ENCODE measurements at places on chromosomes 13 and 19.

- no peak for DNase-seq
Measured at GRCh38 chr13:80685942-80686341, 345.0 kb upstream of the SPRY2 start.

- no peak for DNase-seq
Measured at GRCh38 chr13:49455007-49455398, 10.9 kb downstream of the SETDB2 start.

GRCh38 chr13:89212186-89212585, 1541.0 kb downstream of the SLITRK5 start:
- DNase-seq, result no peak

GRCh38 chr13:46665633-46666482, 112.9 kb downstream of the LRCH1 start:
- peak; percentile 33 for DNase-seq

- DNase-seq, result no peak
Measured at GRCh38 chr13:102462570-102462969, 60.7 kb upstream of the FGF14 start.

GRCh38 chr19:58578012-58578925, 5.1 kb upstream of the MZF1 start:
- no peak for DNase-seq

GRCh38 chr19:54457773-54458647, 5.6 kb downstream of the LENG9 start:
- no peak for DNase-seq

- DNase-seq, result peak; percentile 42
Measured at GRCh38 chr19:18972301-18972811, 31.3 kb upstream of the HOMER3 start.

DNA sequence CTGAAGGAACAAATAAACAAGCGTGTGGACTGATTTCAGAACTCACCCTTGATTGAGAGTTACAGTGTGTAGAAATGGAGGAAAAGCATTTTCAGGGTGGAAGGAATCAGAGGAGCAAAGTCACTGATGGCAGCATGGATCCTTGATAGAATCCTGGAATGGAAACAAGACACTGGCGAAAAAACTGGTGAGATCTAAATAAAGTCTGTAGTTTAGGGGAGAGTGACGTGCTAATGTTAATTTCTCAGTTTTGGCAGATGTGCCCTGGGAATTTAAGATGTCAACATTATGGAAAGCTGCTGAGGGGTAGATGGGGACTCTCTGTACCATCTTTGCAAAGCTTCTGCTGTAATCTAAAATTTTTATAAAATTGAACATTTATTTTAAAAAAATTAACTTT, 378.0 kb downstream of the UQCRFS1 start:
- no peak for DNase-seq

DNA sequence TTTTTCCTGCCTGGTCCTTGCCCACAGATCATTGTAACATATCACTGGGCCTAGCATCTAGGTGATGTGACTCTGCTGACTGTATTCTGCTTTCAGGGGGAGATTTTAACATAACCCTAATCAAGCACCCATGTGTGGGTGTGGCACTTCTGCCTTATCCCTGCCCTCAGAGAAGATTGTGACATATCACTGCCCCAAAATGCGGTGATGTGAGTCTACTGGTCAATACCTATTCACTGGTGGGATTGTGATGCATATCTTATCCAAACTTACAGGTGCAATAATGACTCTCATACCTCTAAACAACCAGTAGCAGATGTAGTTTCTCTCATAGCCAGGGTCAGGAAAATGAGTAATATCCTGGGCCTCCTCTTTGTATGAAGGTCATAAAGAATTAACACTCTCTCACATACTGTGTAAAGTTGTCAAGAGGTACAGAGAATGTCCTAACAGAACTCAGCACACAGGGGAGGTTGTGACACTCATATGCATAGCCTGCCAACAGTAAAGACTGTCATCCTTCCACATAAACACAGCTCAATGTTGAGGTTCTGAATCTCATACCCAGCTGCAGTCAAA, 12.1 kb upstream of the ZNF681 start:
- DNase-seq, result no peak

- peak; percentile 71 for DNase-seq
Measured at GRCh38 chr19:49473868-49474541, at the start of gene FLT3LG. TSS of gene FLT3LG (plus strand) at chr19:49474215. CDS start at chr19:49474640, 425 bp downstream.

- peak; percentile 63 for DNase-seq
Measured at GRCh38 chr13:30832845-30833332, 73.2 kb upstream of the MEDAG start.

- peak; percentile 89 for DNase-seq
Measured at GRCh38 chr13:28636677-28637317, 22.1 kb upstream of the POMP start.

DNA sequence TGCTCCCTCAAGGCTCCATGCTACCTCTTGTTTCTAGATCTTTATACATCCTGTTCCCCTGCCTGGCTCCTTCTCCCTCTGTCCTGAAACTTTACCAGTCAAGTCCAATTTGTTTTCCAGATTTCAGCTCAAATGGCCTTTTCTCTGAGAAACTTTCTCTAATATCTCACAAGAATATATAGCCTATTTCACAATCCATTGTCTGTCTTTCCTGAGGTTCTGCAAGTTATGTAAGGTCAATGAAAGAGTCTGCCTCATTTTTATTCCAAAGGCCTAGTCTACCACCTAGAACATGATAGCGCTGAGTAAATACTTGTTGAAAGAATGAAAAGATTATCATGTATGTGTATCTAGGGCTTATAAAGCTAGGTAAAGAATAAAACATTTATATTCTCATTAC, 348.8 kb downstream of the SPRY2 start:
- peak; percentile 40 for DNase-seq

DNA sequence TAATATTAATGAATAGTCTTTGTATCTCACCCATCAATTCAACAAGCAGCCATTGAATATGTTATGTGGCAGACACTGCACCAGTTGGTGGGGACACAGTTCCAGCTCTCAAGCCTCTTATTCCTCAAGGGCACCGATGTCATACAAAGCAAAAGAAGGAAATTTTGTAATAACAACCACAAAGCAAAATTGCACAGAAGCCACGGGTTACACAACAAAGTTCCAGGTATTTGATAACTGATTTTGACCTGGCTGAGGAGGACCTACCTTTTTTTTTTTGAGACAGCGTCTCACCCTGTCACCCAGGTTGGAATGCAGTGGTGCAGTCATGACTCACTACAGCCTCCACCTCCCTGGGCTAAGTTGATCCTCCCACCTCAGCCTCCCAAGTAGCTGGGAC, 266.7 kb downstream of the FOXO1 start:
- DNase-seq, result no peak

GRCh38 chr13:78256484-78256883, 337.9 kb upstream of the EDNRB start:
- DNase-seq, result no peak

DNA sequence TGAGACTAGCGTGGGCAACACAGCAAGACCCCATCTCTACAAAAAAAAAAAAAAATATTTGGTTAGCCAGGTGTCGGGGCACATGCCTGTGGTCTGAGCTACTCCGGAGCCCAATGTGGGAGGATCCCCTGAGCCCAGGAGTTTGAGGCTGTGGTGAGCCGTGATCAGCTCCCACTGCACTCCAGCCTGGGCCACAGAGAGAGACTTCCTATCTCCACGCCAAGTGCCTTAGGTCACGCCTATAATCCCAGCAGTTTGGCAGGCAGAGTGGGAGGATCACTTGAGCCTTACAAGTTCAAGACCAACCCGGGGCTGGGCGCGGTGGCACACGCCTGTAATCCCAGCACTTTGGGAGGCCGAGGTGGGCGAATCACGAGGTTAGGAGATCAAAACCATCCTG, 8.7 kb upstream of the ADAT3 start:
- DNase-seq, result no peak

- DNase-seq, result no peak
Measured at GRCh38 chr19:53936029-53936428, 26.7 kb upstream of the CACNG8 start.

DNA sequence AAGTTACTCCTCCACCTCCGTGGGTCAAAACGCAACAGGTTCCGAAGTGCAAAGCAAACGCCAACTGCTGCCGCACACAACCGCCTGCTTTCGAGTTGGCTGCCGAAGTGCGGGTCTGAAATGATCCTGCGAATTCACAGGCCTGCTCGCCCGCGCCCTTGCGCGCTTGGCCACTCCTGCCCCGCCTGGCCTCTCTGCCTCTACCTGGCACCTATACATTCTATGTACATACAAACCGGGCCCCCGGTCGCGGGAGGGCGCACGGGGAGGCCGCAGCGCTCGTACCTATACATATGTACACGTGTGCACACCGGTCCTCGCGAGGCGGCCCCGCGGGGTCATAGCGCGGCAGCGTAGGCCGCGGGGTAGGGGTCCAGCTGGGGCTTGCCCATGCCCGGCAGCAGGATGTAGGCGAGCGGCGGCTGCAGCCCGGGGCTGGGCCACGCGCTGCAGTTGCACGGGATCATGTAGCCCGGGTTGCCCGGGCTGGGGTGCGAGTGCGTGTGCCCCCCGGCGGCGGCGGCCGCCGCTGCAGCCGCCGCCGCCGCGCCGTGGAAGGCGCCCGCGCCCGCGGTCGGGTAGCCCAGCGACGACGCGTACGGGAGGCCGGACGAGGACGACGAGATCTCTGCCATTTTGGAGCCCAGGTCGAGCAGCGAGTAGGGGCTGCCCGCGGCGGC, 1.3 kb downstream of the SOX21 start:
- DNase-seq, result no peak

DNA sequence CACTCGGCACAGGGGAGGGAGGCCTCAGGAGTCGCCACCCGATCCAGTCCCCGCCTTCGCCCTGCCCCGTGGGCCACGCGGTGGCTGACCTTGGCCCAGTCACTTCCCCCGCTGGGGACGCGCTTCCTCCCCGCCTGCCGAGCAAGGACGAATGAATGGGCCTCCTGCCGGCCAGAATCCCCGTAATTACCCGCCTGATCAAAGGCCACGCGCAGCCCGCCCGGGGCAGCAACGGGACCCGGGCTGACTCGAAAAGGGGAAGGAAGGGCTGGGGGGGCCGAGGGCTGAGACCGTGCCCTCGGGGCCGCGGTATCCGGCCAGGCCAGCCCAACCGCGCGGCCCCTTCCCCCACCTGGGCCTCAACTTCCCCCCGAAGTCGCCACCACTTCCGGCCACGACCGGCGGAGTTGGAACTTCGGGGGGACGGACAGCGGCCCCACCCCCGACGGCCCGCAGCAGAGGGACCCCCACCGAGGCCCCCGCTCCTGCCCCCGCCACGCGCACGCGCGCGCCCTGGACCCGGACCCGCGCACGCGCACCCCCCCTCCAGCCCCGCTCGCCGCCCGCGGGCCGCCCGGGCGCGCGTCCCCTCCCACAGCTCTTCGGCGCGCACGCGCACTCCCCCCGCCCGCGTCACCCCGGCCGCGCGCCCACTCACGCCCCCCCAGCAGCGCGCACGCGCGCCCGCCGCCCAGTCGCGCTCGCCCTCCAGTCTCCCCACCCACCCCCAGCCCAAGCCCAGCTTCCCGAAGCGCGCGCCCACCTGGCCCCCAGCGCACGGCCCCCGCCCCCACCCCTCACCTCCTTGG, 520 bp downstream of the ZNF787 start:
- peak; percentile 79 for DNase-seq

DNA sequence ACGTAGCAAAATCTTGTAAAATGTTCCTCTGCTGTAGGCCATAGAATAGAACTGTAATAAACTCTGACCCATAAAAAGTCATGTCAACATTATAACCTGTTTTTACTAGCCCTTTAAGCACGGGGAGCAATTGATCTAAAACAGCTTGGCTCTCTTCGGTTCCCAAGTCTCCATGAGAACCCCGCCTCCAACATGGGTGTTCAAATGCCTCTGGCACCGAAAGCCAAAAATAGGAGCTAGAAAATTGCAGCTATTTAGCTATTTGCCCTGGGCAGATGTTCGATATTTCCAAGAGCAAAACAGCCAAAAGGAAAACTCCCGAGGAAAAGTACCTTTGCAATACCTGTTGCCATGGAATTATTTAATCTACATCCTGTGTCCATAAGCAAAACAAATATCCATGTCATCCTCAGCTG, 563.1 kb downstream of the EFNB2 start:
- no peak for DNase-seq

- no peak for DNase-seq
Measured at GRCh38 chr19:50870417-50871089, 2.7 kb upstream of the KLK2 start.

DNA sequence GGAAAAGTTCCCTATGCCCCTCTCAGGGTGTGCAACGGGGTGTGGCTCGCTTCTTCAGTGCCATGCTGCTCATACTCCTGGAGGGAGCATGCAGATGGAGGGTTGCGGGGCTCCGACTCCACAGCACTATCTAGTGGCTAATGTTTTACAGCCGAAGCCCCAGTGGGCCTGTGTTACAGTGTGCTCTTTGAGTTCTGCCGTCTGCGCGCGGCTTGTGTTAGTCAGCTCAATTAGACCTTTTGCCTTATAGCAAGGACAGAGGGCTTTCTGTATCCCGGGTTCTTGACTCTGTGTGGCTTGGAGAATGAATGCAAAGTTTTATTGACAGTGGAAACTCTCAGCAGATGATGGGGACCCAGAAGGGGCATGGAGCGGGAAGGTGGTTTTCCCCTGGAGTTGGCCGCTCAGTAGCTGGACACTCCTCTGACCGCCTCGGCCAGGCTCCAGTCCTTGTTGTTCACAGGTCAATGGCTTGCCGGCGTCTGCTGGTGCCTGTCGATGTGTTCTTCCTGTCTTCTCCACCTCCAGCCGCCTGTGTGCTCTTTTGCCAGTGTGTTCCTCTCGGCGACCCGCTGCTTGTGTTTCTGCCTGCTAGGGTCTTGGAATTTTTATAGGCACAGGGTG, 383.4 kb downstream of the LMO7 start:
- no peak for DNase-seq

DNA sequence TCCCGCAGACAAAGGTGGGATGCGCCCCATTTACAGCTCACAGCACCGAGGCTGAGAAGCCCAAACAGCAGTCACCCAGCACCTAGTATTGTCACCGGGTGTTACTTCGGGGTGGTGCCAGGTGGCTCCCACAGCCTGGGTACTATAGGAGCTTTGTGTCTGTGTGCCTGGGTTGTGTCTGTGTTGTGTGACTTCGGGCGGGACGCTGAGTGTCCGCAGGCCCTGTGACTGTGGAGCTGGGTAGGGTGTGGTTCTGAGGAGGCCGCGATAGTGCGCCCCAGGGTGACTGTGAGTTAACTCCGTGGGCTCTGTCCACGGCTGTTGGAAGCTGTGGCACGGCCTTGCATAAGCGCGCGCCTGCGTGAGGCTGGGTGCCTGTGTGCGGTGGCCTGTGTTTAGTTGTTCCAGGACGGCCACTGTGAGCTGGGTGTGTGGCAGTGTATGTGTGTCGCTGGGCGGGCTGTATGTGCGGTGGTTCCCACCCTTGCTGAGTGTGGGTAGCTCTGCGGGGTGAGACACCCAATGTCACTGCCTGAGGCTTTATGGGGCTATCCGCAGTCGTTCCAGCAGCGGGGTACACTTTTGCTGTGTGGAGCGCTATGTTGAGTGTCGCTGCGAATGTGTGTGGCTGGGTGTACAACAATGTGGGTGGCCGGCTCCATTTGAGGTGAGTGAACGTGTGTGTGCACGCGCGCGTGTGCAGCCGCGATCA, 559 bp upstream of the SSBP4 start:
- DNase-seq, result no peak

GRCh38 chr13:32811297-32811800, 204.9 kb upstream of the KL start:
- DNase-seq, result no peak

DNA sequence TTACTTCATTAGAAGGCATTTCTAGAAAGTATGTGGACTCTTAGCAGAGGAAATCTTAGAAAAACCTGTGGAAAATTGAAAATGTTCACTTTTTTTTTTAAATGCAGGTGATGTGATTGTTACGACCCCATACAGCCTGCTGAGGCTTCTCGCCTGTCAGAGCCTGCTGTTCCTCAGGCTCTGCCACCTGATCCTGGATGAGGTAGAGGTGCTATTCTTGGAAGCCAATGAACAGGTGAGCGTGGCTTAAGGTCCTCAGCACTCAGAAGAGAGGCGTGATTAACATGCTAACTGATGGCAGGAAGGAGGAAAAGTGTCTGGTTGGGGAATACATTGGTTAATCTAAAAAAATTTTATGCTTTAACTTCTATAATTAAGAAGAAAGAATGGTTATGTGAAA, 71.4 kb downstream of the SLC7A9 start:
- no peak for DNase-seq
